Activated T-cell treated with anti-CD3 and anti-CD28 coated beads, Interleukin-2, amount 50 U/mL, for 1 hour (primary cell): ENCODE measurements at places on chromosomes 7 and 10.

- DNase-seq: no peak
These were observed 237.4 kb downstream of the FOXP2 start for GRCh38 chr7:114652041-114652440.

GRCh38 chr10:49739426-49739825, 22.7 kb downstream of the OGDHL start:
- DNase-seq: no peak

DNA sequence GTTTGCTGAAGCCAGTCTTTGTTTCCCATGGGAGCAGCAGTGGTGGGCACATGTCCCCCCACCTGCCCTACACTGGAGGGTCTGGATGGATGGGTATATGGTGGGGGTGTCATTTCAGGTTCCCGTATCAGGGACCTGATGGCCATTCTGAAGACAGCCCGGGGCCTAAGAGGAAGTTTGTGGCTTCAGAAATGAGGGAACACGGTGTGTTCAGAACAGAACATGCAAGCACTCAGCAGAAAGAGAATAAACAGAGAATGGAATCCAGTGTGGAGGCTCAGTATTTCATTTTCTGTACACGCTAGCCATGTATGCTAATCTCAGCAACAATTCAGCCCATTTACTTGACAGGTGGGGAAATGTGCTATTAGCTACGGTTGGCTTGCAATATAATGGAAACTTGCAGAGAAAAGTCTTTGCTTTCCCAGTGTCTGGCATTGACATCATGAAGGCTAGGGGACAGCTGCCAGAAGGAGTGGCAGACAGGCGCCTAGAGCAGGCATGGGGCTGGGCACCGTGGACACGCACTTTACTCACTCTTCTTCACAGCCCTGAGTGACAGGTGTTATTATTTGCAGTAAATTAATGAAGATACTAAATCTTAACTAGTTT, 98.6 kb downstream of the ELMO1 start:
- DNase-seq: no peak

DNA sequence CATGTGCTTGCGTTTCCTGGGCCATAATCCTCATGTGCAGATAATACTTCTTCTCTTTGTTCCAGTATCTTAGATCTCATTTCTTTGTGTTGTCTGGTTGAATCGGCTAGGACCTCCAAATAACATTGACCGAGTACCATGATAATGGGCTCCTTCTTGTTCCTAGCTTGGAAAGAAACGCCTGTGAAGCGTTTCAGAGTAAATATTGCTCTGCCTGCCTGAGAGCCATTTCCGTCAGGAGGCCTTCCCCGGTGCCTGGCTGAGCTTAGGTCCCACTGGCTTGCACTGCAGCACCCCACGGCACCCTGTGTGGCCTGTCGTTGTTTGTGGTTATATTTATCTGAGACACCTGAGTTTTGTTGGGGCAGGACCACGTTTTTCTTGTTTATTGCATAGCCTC, 17.7 kb downstream of the FOXK1 start:
- DNase-seq: no peak

GRCh38 chr10:71831646-71832552, 19.2 kb downstream of the PSAP start:
- no peak for DNase-seq

GRCh38 chr7:11716185-11716584, 115.8 kb downstream of the THSD7A start:
- DNase-seq: no peak

DNA sequence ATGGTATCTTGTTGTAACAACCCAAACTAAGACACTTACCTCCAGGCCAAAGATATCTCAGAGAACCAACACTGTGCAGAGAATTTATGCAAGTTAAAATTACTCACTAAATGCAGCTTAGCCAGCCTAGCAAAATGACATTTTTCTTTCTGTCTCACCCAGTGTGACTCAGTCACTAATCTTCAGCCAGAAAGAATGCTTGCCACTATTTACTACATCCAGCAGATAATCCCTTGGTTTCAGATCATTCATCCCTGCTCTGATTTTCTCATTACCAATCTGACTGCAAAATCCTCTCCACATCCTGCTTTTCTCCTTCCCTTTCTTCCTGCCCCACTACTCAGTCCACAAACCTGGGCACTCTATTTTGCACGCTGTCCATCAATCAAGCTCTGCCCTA, 93.5 kb upstream of the NEBL start:
- no peak for DNase-seq

DNA sequence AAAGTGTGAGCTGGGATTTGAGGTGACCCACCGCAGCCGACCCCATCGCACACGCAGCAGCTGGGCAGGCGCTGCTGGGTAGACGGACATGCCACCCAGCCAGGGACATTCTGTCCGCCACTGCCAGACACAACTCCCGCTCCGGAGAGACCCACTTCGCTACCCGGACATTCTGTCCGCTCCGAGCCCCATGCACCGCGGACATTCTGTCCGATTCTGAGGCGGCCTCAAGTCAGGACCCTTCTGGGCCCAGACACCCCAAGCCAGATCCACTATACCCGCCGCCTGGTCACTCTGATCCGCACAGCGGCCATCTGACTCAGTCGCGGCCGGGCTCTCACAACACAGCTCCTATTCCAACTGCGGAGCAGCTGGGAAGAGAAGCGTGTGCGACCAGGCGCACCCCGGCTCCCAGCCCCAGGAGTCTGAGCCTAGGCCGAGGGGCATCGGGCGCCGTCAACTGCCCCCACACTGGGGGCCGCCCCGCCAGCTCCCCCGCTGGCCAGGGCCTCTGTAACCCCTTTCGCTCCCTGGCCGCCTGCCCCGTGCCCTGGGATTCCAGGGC, 763 bp downstream of the PITX3 start:
- no peak for DNase-seq

DNA sequence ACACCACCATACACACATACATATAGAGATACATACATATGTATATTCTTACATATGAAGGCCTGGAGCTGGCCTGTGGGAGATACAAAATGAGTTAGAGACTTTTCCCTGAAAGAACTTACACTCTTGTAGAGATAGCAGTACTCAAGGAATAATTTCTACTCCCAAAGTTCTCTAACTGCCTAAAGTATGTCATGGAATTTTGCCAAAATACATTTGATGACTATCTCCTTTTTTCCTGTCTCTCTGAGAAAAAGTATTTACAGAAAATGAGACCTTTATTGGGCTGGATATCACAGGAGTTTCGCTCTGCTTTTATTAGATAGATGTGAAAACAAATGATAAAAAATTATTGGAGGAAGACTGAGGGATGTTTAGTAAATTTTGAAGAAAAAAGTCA, 220.1 kb downstream of the POU6F2 start:
- DNase-seq: no peak

DNA sequence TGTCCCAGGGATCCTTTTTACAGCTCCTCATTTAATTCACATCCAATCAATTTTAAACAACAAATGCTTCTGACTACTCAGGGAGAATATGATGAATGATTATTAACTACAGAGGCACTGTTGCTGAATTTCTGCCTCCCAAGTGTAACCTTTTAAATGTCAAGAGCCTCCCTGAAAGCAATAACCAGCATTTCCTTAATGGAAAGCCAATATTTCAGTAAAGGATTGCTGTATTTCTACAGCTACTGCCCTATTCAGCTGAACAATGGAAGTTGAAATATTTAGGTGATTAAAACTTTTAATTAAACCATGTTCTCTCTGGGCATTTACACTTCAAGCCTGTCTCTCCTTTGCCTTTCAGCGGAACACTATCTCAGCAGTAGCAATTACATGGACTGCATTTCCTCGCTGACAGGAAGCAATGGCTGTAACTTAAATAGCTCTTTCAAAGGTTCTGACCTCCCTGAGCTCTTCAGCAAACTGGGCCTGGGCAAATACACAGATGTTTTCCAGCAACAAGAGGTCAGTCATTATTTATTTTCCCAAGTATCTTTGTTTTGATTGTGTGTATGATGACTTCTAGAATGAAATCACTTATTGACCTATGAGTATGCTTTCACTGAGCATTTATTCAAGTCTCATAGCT, 304.7 kb downstream of the BICC1 start:
- DNase-seq: no peak
